ENCODE measurements at places on chromosomes 5 and 9.

DNA sequence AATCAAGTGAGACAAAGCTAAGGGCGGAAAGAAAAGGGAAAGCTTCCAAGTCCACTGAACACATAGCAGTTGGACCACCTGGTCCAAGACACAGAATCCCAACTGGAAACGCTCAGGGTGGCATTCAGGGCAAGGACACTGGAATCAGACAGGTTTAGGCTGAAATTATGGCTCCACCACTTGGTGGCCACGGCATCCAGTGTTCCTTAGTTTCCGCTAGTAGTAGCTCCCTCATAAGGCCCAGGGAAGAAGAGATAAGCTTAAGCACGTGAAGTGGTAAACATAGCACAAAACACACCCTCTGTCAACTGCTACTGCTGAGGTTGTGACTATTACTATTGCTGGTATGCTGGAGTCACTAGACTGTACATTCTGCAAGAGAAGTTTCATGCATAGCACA is 209.4 kb downstream of the GLIS3 start:
- no peak for DNase-seq

DNA sequence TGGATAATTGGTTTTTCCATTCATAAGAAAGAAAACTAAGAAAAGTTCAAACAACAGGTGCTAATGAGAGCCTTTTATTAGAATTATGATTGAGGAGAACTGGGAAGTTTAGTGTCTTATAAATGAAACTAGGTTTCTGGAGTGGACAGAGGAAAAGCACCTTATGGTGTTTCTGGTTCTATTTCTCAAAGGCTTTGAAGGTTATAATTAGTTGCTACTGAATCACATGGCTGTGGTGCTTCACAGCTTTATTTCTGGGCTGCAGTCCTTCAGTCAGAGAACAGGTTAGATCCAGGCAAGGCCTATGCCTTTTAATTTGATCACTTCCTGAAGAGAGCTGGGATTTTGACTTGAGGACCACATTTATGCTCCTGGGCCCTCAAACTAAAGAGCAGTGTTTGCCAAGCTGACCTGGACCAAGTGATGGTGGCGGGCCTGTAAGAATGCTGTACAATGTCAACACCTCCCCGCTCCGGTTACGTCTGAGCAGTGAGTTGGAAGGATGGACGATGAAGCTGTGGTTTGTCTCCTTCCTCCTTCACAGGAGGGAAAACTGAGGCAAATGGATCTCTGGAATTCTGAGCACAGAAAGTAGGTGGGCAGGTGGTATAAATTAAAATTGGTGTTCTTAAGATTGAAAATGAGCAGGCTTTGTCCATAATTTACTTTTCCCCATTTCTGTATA is 56.0 kb downstream of the ZNF462 start:
- no peak for DNase-seq

DNA sequence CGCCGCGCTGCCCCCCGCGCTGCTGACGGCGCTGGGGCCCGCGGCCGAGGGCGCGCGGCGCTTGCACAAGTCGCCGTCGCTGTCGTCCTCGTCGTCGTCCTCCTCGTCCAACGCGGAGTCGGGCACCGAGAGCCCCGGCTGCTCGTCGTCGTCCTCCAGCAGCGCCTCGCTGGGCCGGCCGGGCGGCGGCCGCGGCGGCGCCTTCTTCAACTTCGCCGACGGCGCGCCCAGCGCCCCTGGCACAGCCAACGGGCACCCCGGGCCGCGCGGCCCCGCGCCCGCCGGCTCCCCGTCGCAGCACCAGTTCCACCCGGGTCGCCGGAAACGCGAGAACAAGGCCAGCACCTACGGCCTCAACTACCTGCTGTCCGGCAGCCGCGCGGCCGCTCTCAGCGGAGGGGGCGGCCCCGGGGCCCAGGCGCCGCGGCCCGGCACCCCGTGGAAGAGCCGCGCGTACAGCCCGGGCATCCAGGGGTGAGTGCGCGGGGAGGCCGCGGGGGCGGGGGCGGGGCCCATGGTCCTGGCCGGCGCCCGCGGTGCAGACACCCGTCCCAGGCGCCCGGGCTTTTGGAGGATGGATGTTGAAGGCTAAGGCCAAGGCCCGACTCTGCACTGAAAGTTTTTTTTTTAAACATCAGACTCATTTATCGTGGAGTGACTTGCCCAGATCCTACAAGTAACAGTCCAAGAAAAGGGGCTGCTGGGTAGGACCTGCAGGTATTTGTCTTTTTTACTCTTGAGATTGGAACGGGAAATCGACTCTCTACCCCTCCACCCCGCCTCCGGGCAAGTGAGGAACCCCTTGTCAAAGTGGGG is 1.2 kb downstream of the TENT4A start:
- DNase-seq: no peak

- no peak for DNase-seq
Observed at GRCh38 chr5:36029914-36030313, 36.8 kb downstream of the UGT3A2 start.
